T follicular helper cell (primary cell): ENCODE measurements at places on chromosomes 2 and 18.
A peak's percentile ranks its signal among the peaks of the same experiment; 100 is the strongest.

DNA sequence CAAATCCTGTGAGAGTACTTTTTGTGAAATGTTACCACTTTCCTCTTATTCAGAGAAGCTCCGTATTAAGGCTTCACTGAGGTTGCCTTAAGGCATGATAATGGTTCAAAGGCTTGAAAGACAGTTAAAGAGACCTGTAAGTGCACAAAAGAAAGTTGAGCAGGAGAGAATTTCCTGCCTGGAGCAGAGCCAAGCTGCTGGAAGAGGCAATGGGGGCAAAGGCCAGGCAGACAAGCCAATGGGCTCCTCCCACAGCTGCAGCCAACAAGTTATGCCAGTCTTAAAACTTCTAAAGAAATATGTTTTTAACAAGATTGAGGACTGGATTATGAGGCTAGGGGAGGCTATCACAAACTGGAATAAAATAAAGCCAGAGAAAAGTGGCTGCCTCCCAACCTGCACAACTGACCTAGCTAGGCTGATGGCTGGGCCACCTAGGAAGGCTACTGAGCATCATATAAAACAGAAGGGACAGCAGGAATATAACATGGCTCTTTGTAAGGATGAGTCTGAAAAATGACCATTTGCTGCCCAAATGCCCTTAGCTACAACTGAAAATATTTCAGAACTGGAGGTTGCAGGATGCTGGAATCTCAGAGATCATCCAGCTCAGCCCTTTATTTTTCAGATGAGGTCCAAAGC is 2.1 kb downstream of the IL1B start:
- DNase-seq, result no peak

- no peak for DNase-seq
Observed at GRCh38 chr18:50190926-50191325, 4.0 kb downstream of the MYO5B start.

- DNase-seq, result no peak
Observed at GRCh38 chr2:7516484-7517063, 599.4 kb downstream of the RNF144A start.

DNA sequence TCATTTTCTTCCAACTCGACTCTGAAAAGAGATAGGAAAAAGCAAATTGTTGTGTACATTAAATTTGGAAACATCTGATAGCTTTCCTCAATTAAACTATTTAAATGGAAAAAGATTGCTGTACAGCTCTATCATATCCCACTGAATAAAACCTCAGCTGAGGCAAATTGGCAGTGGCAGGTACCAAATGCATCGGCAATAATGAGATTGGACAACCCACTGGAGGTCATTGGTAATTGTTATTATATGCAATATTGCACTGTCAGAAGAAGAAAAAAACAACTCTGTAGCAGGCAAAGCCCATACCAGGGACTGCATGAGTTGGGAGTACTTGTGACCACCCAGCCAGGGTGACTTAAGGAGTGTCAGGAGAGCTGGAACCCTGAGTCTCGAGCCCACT is 291.6 kb upstream of the SKOR2 start:
- no peak for DNase-seq

DNA sequence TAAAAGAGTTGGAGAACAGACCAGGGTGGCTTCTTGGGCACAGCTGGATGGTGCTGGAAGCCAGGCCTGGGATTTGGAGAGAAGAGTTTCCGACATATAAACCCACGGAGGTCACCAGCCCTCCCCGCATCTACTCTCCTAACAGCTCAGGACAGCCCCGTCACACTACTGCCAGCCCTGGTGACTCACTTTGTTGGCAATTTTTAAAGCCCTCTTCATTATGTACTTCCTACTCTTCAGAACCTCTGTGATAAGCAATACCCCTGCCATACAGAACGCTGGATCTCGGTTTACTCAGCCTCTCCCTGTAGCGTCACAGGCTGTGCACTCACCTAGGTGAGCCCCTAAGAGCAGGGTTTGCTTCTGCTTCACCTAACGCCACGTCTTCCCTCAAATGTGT is 48.1 kb downstream of the ID2 start:
- DNase-seq, result no peak

GRCh38 chr2:180677200-180677599 is 303.2 kb upstream of the UBE2E3 start:
- DNase-seq, result no peak

DNA sequence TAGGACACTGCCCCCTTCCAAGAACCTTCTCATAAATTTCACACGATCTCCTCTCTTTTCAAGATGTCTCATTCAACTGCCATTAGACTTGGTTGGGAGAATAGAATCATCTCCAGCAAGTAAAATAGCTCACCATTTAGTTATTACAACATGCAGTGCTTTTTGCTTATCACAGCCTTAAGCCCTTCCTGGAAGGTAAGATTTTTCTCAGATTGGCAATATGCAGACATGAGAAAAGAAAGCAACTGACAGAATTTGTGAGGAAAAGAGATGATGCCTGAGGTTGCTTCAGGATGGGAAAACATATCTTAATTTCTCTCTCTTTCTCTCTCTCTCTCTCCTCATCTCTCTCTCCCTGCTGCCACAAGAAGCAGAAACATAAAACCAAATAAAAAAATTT is 855.1 kb upstream of the ACVR2A start:
- no peak for DNase-seq

- no peak for DNase-seq
Observed at GRCh38 chr2:13001408-13001807, 284.7 kb downstream of the TRIB2 start.

DNA sequence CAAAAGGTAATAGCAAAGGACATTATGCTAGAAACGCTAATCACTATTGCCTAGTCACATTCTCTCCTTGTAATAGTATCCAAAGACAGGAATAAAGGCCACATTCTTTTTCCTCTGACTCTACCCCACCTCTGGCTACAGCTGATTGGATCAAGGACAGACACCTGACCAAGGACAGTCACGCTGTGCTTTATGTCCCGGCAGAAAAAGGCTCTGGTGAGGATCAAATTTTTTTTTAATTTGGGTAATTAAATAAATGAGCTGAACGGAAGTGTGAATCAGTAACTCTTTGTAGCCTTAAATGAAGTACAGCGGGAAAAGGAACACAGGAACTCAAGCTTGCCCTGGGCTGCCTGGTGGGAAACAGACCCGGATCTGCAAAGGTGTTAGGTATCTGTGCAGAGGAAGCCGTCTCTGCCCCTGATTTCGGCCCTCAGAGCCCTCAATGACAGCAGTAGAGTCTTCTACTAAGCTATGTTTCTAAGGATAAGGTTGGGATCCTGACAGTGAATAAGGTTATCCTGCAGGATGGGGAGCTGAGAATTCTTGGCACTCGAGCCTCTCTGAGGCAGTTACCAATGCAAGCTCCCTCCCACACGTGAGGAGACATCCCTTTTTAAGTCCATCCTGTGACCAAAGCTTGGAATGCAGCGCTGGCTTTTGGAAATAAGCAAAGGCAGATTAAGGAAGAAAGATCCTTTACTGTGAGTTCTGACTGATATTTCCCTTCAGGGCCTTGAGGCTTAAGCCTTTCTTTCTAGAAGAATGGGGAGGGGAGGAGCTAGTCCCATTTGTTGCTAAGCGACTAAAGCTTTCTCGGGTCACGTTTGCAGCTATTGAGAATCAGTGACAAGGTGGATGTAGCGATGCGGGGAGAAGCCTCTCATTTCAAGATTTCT is 37.8 kb upstream of the IKZF2 start:
- DNase-seq, result no peak

DNA sequence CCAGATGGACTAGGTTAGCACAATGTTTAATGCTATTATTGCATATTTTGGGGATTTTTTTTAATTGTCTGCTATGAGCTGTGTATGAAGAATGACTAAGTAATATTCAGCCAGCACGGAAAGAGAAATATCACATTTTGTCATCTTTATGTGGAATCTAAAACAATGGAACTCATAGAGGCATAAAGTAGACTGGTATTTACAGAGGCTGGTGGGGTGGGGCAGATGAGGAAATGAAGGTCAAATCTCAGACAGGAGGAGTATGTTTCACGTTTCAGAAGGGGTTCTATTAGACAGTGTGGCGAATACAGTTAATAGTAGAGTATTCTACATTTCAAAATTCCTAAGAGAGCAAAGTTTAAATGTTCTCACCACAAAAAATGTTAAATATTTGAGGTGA is 4.7 kb downstream of the CDH19 start:
- no peak for DNase-seq

DNA sequence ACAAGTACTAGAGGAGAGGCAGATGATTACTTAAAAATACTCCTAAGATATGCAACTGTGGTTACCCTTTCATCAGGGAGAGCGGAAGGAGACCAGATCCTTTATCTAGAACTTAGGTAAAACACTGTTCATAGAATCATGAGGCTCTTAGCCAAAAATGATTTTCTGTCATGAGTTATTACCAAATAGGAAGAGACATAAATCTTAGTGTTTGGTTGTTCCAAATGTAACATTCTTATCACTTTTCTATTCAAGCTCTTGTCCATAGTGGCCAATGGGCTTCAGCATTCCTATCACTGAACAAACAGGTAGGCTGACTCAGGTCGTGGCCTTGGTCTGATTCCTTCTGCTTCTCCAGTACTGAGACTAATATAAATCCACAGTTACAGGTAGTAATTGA is 38.5 kb downstream of the RPRD1A start:
- DNase-seq, result no peak

GRCh38 chr2:236163471-236164200 is 4.5 kb downstream of the GBX2 start:
- DNase-seq, result no peak

GRCh38 chr2:208529796-208530195 is 123.2 kb downstream of the PTH2R start:
- DNase-seq, result no peak

GRCh38 chr2:162917626-162918025 is 79.1 kb upstream of the KCNH7 start:
- DNase-seq, result no peak

DNA sequence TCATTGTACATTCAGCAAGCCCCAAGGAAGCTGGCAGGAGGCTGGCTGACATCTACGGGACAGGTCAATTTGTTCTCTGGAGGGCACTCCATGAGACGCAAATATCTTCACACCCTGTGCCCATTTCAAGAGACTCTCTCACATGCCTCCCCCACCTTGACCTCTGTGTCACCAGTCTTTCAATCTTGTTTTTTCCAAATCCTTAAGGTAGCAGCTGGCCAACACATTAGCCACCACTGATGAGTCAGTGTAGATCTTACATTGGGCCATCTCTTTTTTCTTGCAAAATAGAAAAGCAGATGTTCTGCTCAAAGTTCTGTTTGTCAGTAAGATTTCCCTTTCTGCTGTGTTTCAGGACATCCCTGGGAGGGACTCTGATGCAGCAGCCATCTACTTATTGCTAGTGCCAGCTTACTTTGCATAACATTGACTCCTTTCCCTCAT is 1.7 kb upstream of the DPP4 start:
- no peak for DNase-seq

DNA sequence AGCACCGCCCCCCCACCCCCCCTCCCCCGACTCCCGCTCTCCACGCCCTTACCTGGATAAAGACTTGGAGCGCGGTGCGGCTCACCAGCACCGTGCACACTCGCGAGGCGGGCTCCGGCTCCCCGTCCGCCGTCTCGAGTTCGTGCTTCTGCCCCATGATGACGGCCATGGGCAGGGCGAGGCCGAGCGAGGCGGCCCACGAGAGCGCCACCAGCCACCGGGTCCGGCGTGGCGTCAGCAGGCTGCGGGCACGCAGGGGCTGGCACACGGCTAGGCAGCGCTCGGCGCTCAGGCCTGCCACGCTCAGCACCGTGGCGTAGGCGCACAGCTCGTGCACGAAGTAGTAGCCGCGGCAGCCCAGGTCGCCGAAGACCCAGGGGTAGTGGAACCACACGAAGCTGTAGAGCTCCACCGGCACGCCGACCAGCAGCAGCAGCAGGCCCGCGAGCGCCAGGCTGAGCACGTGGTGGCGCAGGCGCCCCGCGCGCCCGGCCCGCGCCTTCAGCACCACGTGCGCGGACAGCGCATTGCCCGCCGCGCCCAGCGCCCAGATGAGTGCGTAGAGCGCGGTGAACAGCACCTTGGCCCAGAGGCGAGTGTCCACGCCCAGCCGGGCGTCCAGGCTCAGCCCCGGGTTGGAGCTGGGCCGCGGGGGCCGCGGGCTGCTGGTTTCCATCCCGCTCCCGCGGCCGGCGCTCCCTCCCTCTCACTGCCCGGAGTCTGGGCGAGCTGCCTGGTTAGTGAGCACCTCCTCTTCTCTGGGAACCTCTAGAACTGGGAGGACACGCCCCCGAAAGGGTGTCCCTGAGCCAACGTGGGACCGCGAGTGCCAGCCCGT is at the start of gene NTSR2:
Gene NTSR2 (minus strand): TSS at position 742 of the 838 bp plus-strand sequence. CDS start 66 bp downstream, at position 676.
- DNase-seq, result no peak

DNA sequence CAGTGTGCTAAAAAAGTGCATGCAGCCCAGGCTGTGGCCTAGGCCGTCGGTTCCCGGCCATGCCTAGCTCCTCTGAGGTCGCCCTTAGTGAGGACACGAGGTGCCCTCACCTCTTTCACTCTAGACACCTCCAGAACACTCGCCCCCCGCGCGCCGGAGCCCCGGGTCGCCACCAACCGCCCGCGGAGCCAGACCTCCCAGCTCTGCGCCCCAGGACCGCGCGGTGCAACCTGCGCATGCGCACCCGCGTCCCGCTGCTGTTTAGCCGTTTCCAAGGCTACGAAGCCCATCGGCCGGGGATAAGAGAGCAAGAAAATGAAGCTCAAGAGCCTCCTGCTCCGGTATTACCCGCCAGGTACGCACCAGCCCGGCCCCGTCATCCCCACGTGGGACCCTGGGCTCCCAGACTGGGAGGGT is at the start of gene DAW1:
Gene DAW1 (plus strand): TSS at position 257 of the 417 bp plus-strand sequence. CDS start 59 bp downstream, at position 316.
- DNase-seq, result peak; percentile 12

GRCh38 chr2:56287974-56288373 is 104.2 kb downstream of the CCDC85A start:
- DNase-seq, result no peak

DNA sequence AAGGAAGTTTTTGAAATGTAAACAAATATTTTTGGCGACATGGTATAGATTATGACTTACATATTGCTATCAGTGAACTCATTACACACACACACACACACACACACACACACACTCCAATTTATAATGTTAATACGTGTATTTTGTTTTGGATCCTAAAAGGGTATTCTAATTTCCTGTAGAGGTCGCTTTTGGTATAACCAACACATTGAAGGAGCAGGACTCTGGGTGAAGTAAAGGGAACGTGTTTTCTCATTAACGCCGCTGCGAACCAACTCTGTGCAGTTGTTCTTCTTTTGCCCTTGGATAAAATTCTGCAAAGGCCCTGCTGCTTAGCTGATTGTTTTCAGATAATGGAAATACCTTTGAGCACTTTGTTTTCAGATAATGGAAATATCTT is 190.4 kb downstream of the PMAIP1 start:
- DNase-seq, result no peak

DNA sequence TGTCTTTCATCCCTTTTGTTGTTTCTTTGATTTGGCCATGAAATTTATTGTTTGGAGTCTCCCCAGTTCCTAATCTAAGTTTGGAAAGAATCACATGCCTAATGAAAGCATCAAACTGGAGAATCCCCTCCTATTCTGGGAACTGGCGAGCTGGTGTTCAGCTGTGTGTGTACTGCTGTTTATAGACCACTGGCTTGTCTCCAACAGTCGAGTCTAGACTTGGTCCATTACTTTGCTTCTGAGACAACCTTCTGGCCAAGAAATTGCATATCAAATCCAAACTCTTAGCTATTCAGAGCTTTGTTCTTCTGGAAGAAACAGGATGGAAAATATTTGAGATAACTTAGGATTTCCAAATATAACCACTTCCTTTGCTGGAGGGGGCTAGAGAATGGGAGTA is 111.5 kb upstream of the THSD7B start:
- no peak for DNase-seq
